ENCODE measurements at places on chromosomes 6 and 20. TPM values are rescaled to one million over a fixed set of nuclear protein-coding genes. Genes with fewer than 3 reads are reported as not detected.

- no peak for DNase-seq
Observed at GRCh38 chr6:101202867-101203374, 190.6 kb upstream of the GRIK2 start.

DNA sequence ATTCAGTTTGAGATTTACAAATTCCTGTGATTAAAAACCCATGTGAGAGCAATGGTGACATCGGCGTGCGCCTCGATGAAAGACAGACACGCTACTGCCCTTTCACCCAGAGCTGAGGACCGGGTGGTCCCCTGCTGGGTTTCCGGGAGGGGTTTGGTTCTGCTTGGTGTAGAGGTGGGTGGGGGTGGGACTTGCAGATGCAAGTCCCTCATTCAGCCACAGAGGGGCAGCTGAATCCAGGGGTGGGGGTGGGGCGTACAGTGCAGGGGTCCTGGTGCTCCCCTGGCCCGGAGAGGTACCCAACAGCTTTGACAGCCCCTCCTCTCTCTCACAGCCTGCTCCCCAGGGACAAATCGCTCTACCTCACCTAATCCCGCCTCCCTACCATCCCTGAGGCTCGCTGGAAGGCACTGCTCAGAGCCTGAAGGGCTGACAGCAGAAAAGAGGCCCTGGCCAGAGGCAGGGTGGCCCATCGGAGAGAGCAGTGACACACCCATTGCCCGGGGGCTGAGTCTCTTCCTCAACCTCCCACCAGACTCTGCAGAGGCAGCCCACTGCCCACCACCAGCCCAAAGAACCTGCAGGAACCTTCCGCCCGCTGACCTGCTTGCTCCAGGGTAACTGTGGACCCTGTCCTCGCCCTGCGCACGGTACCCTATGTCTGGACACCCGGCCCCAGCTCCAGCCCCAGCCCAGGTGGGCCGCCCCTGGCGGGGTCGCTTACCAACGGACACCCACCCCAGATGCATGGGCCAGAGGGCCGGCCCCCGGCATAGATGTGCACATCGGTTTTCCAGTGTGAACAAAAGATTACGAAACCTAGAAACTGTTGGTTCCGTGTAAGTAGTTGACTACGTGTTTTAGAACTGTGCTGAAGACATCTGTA, 118.4 kb downstream of the JPH2 start:
- no peak for DNase-seq

DNA sequence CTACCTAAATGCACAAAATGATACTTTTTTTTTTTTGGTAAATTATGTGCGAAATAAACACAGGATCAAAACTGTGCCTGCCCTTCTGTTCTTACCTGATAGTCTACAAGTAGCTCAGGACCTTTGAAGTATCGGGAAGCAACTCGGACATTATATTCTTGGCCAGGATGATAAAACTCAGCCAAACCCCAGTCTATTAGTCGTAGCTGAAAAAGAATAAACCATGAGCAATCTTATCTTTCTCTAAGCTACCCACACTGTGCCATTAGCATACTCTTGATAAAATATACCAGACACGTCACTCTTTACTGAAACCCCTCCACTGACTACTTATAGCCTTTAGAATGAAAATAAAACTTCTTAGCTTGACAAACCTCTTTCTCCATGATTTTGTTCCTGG, 29.8 kb upstream of the TBC1D20 start:
- DNase-seq: no peak

DNA sequence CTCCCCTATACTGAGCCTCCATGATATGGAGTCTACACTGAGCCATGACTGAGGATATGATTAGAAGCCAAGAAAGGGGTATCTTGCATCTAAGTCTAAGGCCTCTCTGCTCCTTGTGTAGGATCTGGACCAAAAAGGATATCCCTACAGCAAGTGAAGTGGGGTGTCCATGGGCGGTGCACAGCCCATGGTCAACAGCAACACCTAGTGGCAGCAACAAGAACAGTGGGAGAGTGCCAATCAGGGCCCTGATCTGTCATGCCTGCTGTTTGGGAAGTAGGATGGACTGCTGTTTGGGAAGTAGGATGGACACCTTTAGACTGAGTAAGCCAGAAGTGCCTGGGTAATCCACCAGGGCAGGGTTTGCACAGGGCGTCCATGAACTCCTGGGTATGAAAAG, 22.4 kb downstream of the PTGIS start:
- no peak for DNase-seq

- no peak for DNase-seq
Observed at GRCh38 chr20:62999580-62999979, 7.2 kb downstream of the BHLHE23 start.

Gene TMEM14A
- 43.2 TPM for total RNA-seq

Gene TRAPPC3L
- not detected for total RNA-seq

- DNase-seq: no peak
Observed at GRCh38 chr6:133460101-133460500, 218.9 kb downstream of the EYA4 start.

Gene OPN5
- not detected for total RNA-seq

GRCh38 chr20:24961384-24962181, 12.5 kb downstream of the CST7 start:
- no peak for DNase-seq

Gene RAD21L1
- total RNA-seq: not detected

DNA sequence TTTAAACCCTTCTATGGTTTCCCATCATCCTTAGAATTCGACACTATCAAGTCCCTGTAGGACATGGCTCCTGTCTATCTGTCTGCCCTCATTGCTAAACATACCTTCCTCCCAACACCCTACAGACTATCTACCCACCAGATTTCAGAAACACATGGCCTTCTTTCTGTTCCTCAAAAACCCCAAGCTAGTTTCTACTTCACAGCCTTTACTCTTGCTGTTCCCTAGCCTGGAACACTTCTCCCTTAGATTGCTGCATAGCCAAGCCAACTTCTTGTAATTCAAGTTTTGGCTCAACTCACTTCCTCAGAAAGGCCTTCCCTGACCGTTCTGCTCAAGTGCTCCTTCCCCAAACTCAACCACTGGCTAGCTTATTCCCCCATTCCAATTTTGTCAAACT, 156.2 kb downstream of the BTBD9 start:
- DNase-seq: no peak

GRCh38 chr20:45495501-45495941, 19.9 kb downstream of the SPINT3 start:
- no peak for DNase-seq

Gene TREM1
- total RNA-seq: 0.35 TPM

DNA sequence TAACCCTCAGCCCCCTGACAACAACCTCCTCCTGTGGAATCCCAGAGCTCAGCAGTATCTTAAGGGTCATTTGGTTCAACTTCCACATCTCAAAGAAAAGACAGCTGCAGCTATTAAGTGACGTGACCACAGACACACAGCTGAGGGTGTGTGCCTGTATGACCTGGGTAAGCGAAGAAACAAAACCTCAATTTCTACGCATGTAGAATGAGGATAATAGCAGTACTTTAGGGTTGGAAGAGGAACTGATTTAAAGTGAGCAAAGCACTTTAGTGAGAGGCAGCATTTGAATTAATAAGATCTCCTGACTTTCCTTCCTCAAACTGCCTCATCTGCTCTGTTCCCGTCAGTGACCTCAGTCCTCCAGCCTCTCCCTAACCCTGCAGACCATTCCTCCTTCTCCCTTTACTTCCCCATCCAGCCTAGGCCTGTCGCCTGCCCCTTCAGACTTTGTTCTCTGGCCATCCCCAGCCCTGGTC, 6.8 kb upstream of the ARMC2 start:
- DNase-seq: no peak

DNA sequence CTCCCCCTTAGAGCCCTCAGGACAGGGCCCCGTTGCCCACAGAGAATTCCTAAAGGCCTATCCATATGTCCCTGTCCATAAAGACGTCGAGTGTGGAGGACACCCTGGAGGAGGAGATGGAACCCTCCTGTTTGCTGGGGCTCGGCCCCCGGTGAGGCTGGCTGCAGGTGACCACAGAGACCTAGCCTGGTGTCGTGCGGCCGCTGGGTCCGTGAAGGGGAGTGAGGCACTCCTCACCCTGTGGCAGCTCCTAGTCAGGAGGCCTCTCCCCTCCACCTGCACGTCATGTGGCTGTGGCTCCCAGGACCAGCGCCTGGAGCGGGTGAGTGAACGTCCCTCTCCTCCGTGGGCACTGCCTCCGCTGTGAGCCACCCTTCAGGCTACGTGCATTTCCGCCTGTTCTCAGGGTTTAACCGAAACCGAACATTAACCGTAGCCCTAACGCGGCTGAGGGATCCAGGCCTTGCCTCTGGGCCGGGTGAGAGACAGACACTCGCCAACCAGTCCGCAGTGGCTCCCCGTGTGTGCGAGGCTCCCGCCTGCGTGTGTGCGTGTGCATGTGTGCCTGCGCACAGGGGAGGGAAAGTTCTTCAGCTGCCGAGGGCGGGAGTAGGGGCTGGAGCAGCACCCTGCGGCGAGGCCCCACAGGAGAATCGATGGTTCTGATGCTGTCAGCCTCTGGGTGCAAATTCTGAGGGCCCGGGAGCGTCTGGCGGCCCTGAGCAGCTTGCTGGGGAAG, 5.9 kb upstream of the TCEA2 start:
- no peak for DNase-seq

GRCh38 chr6:167872538-167873210, 46.0 kb downstream of the AFDN start:
- DNase-seq: no peak
